ENCODE measurements at places on chromosomes 11 and 22. TPM values are rescaled to one million over a fixed set of nuclear protein-coding genes. Genes with fewer than 3 reads are reported as not detected.
A peak's percentile ranks its signal among the peaks of the same experiment; 100 is the strongest.

PHOX2A gene
- total RNA-seq, result 0.92 TPM

FIBIN gene
- 1.8 TPM for total RNA-seq

DNA sequence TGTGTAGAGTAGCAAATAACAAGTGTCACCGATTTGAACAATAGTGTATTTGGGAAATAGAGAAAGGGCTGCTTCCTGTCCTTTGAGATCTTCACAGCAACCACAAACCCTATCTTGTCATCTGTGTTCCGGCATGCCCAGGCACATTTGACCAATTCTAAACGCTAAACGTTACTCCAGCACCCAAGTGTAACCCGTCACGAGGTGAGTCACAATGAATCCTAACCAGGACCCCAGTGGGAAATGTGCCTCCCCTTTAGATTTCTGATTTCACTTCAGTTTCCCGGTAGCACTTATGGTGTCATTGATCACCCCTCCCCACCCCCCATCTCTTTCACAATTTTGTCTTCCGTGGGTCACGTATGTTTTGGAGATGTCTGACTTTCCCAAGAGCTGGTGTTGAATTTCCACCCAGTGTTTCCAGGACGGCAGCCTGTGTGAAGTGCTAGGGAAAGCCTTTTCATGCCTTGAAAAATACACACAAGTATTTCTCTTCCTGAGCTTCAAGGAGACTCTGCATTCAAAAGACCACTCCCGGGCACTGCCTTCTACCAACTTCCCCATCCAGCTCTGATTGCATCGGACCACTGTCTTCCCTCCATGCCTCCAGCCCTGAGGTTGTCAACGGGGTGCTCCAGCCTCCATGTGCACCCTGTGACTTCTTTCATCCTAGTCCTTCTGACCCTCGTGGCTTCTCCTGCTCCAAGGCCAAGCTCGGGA, 10.5 kb upstream of the C11orf24 start:
- no peaks in the 10 kb centered on the region for H3K36me3 ChIP-seq
- no peaks in the 10 kb centered on the region for H3K4me1 ChIP-seq
- DNase-seq, result no peak
- H3K4me3 ChIP-seq, result no peak overlapping the region
- no peak overlapping the region for H3K27ac ChIP-seq
- no peaks in the 10 kb centered on the region for H3K27me3 ChIP-seq

DNA sequence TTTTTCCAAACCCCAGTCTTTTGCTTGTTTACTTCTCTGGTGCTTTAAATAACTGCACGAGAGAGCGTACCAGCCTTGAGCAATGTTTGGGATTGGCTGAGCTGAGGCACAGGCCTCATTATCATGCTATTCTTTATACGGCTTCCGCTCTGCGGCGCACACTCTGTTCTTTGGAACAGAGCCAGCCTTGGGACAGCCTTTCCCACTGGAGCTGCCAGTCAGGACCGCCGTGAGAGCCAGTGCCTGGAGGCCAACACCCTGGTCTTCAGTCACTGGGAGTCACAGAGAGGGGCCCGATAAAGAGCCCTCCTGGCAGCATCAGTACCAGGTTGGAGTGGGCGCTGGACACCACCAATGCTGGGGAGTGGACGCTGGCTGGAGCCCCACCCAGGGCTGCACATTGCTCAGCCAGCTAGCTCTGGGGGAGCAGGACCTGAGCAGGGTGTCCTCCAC, 125.6 kb downstream of the BCR start:
- peaks cover 1% of the 10 kb centered on the region for H3K36me3 ChIP-seq
- no peaks in the 10 kb centered on the region for H3K27me3 ChIP-seq
- no peak for DNase-seq
- H3K4me1 ChIP-seq, result no peaks in the 10 kb centered on the region

DNA sequence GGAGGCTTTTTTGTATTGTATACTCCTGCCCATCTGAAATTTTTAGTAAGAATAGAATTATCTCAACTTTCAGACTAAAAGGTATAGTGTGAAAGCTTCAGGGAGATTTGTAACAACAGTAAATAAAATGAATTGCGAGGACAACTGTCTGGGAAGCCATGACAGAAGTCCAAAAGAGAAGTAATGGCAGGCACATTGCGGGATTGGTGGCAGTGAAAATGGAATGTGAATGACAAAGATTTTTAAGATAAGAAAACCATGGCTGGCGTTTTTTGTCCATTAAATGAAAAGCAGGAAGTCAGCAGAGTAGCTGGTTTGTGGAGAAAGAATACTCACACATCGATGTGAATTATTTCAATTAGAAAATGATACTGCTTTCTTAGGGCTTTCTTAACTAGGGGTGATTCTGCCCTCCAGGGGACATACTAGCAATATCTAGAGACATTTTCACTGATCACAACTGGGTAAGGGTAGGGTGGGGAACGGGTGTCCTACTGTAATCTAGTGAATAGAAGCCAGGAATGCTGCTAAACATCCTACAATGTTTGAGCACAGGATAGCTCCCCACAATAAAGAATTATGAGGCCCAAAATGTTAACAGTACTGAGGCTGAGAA, 1.6 kb downstream of the NPAT start:
- H3K4me1 ChIP-seq, result peaks cover 15% of the 10 kb centered on the region
- H3K36me3 ChIP-seq, result no peaks in the 10 kb centered on the region
- H3K4me3 ChIP-seq, result peak overlapping the region; percentile 72
- DNase-seq, result peak; percentile 19
- H3K27me3 ChIP-seq, result no peaks in the 10 kb centered on the region
